ENCODE measurements at places on chromosomes 1 and 21. TPM values are rescaled to one million over a fixed set of nuclear protein-coding genes. Genes with fewer than 3 reads are reported as not detected.

- DNase-seq, result no peak
Observed at GRCh38 chr1:186722711-186723309, 42.6 kb upstream of the PTGS2 start.

- DNase-seq, result no peak
Observed at GRCh38 chr1:1196431-1197187, 9.8 kb downstream of the TNFRSF18 start.

DNA sequence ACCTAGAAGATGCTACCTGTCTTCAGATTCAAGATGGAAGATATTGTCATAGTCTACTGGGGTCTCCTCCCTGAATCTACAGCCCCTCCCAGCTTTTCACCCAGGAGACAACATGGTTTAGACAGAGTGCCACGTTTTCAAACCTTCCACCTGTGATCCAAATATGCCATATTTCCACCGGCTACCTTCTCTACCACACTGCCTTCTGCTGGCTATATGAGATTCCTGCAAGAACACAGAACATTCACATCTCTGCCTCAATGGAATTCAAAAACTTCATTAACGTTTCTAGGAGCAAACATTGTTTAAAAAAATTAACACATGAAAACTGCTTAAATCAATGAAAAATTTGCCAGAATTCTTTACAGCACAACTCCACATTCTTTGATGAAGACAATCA lies 12.9 kb upstream of the LELP1 start:
- DNase-seq, result no peak

GRCh38 chr1:115648717-115649691 lies 7.2 kb downstream of the VANGL1 start:
- no peak for DNase-seq

GRCh38 chr21:36792505-36792967 lies 93.6 kb downstream of the SIM2 start:
- no peak for DNase-seq

- no peak for DNase-seq
Observed at GRCh38 chr1:167412072-167412471, 106.3 kb downstream of the CD247 start.

- DNase-seq, result no peak
Observed at GRCh38 chr1:30853350-30853749, 55.2 kb downstream of the SDC3 start.

DNA sequence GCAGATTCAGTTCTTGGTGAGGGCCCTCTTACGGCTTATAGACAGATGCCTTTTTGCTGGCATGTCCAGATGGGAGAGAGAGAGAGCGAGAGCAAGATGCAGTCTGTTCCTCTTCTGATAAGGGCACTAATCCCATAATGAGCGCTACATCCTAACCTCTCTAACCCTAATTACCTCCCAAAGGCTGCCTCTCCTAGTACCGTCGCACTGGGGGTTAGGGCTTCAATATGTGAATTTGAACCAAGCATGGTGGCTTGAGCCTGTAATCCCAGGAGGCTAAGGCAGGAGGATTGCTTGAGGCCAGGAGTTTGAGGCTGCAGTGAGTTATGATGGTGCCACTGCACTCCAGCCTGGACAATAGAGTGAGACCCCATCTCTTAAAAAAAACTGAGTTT lies 10.5 kb upstream of the SDE2 start:
- no peak for DNase-seq

GRCh38 chr1:92944901-92945747 lies 16.1 kb downstream of the DIPK1A start:
- DNase-seq, result no peak

DNA sequence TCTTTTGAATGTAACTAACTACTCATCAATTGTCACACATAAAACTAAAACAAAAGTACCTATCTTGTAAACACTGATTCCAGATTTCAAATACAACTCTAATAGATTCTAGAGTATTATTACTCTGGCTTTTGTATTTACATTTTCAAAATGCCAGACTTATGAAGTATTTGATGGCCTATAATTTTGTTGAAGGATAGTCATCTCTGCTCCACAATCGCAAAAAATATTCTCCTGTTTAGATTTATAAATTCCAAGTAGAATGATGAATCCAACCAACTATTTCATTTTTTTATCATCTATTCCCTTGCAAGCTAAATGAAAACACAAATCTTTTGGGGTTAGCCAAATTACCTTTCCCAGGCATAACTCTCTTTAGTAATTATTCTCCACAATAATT lies 75.0 kb upstream of the GUCA2A start:
- no peak for DNase-seq

DNA sequence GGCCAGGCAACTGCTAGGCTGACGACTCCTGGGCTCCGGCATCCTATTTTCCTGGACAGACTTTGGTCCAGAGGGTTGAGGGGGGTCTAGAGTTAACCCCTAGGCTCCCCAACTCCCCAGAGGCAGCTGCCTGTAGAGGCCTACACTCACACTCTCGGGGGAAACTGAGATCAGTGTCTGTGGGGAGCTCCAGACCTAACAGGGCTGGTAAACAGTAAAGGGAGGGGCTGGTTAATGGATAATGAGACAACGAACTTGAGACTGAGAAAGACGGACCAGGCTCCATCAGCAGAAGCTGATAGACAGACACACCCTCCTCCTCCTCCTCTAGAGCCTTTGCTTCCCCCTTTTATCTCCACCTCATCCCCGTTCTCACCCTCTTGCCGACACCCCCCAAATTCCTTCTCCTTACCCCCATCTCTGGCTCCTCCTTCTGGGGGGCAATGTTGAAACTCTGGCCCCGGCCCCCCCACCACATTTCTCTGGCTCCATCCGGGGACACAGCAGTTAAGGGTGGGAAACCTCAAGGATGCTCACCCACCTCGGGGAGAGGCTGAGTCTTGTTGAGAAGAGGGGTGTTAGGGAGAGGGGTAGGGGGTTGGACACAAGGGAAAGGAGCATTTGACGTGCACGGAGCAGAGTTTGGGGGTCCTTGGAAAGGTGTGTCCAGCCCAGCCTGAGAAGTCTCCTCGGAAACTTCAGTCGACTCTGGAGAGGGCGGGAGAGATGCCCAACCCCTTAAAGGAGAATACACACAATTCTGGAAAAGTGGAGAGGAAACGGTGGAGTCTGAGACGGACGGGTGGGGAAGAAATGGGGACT lies at the start of gene MTMR11:
TSS of gene MTMR11 (minus strand) at position 710 of the 822 bp plus-strand sequence. CDS start at position 478, 232 bp downstream.
- no peak for DNase-seq

GRCh38 chr1:186327331-186327730 lies 47.7 kb downstream of the TPR start:
- DNase-seq, result no peak

DNA sequence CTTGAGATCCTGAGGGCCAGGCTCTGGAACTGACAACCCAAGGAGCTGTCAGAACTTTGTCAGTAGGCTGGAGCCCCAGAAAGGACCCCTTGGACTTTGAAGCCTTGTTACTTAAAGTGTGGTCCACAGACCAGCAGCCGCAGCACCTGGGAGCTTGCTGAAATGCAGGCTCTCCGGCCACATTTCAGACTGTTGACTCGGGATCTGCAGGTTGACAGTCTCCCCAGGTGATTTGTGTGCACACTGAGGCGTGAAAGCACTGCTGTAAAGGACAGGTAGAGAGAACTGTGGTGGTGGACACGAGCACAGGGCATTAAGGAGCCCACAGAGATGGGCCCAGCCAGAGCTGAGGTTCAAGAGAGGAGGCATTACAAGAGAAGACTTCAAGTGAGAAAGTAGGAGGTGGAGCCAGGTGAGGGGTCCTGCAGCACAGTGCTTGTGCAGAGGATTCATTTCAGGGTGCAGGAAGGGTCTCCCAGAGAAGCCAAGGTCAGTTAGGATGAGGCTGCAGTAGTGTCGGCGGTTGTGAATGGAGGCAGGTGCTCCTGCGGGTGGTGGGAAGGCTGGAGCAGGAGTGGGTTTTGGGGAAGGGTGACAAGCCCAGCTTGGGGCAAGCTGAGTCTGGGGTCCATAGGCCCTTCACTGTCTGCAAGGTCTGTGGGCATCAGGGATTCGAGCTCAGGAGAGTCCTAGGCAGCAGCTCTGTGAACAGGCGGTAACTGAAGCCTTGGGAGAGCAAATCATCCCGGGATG lies 4.6 kb downstream of the HYI start:
- no peak for DNase-seq

DNA sequence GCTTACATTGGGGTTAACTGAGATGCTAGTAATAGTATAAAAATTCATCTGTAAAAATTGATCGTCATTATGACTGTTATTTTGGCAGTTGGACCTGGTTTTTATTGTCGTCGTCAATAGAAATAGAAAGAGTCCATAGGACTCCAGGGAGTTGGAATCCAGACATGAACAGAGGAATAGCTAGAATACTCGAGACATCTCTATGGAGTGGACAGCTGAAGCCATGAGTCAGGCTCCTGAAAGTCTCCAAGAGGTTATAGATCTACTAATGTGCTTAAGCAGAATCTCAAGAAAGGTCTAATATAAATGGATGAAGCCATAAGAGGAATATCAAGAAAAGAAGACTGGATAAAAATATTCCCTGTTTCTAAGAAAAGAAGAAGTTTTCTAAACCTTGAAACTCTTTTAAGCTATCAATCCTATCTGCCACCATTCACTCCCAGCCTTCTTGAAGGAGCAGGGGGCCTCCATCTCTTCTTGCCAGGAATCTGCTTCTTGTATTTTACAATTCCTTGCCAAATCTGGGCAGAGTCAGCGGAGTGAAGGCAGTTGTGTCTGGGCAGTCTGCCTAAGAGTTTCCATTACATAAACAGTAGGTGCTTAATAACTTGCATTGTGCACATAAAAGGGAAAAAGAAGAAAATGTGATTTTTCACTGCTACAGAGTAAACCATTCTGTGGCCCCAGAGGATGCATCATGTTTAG lies 163.3 kb downstream of the ST6GALNAC5 start:
- no peak for DNase-seq

DNA sequence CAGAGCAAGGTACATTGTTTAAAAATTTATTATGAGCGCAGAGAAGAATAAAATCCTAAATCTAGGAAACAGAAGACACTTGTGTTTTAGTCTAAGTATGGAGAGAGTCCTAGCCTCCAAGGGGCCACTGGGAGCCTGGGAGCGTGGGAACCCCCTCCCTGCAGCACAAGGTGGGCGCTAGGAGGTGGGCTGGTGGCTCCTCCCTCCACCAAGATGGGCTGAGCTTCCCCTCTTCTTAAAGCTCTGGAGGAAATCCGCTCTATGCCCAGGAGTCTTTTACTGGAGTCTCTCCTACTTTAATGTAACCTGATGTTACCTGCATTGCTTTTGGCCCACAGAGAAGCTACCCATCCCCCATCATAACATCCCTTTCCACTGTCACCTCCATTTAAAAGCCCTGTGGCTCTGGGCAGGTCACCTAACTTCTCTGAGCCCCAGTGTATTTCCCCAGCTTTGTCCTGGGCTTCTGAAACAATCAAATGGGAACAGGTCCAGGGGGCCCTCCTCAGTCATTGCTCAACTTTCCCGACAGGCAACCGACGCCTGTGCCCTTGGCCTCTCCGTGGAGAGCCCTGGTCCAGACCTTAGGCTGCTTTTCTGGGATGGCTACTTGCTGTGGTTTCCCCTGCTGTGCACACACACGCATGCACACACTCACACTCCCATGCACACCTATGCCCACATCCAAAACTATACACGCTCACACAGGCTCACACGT lies 181.5 kb downstream of the NPHP4 start:
- DNase-seq, result no peak

- peak; percentile 91 for DNase-seq
Observed at GRCh38 chr1:26853156-26853555, 9.8 kb upstream of the SFN start.

DNA sequence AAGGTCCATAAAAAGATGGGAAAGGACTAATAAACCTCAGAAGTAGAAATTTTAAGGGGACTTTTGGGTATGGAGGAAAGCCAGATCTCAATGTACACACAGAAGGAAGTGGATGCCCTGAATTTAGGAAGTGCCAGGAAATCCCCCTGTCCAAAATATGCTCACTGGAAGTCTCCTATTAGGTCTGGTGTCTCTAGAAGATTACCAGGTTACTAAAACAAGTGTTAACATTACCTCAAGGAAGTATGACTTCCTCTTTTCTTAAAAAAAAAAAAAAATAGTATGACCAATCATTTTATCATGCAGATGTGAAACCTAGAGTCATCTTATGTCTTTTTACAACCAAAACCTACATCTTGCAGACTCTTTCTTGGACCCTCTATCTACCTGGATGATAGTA lies 30.7 kb downstream of the CD58 start:
- no peak for DNase-seq

GRCh38 chr21:45129189-45129923 lies 55.0 kb downstream of the ADARB1 start:
- no peak for DNase-seq

- no peak for DNase-seq
Observed at GRCh38 chr21:46095083-46095719, 2.7 kb upstream of the COL6A2 start.

DNA sequence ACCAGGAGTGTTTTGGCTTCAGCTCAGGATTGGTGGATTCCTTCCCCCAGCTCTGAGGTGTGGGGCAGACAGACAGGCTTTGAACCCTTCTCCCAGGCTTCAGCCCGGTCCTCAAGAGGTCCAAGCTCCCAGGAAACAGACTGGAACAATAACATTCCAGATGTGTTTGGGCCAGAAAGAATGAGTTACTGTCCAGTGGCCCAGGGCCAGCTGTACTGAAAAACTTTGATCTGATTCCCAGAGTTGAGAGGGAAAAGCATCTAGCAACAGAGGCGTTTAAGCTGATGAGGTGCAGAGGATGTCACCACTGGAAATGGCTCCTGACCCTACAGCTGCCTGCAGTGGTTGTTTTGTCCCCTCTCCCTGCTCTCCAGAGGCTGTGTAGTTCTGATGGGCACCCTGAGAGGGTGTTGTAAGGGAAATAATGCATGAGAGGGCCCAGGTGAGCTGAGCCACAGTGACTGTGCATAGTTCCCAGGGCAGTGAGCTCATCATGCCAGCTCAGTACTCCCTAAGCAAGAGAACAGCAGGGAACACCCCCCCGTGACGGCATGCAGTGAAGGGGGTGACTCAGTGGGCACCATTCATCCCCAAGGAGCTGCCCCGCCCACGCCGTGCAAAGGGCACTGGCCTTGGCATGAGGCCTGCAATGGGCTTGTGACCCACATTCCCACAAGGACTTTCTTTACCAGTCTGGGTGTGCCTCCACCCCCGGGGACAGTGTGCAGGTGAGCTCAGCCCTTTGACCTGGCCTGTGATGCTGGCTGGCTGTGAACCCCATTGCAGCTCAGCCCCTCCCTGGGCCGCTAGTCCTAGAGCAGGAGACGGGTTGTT lies 13.8 kb upstream of the SFN start:
- DNase-seq, result no peak

- no peak for DNase-seq
Observed at GRCh38 chr1:195954848-195955247, 653.4 kb downstream of the KCNT2 start.

Gene LRRN2
- 0.03 TPM for polyA plus RNA-seq

Gene DHCR24
- polyA plus RNA-seq, result 3.4 TPM

Gene CR1L
- not detected for polyA plus RNA-seq

Gene PROK1
- polyA plus RNA-seq, result not detected

Gene CFAP74
- polyA plus RNA-seq, result not detected

Gene C4BPB
- 0.32 TPM for polyA plus RNA-seq

Gene GSTM5
- polyA plus RNA-seq, result not detected

Gene AKT3
- polyA plus RNA-seq, result 4.6 TPM

Gene DENND2D
- polyA plus RNA-seq, result 161 TPM

Gene CHODL
- polyA plus RNA-seq, result 0.51 TPM
